ENCODE measurements at places on chromosomes 1 and 21. TPM values are rescaled to one million over a fixed set of nuclear protein-coding genes. Genes with fewer than 3 reads are reported as not detected.
A peak's percentile ranks its signal among the peaks of the same experiment; 100 is the strongest.

Gene TSPAN1
- total RNA-seq: 0.34 TPM

DNA sequence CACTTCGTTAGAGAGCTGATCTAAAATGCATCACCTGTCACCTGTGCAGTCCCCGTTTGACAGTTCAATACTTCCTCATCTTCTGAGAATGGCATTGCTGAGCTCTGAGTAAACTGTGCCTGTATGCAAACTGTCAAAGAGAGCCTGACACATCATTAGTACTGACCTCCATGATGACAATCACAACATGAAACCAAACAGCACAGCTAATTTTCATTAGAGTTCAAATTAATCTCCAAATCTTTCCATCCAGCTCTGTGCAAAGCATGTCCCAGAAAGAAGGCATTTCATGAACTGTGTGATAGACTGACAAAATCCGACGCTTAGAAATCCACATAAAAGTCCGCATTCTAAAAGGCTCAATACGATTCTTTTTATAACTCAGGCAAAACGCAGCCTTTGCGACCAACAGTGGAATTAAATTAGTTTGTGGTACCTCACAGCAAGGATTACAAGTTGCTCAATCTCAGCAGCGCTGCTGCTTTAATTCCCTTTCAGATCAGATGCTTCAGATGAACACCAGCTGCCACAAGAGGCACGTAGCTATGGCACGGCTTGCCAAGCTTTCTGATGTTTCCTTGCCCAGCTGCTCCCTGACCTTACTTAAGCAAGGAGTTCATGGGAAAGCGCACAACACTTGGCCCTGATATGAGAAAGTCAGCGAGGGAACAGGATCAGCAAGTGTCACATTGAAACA is 765.5 kb upstream of the PRMT6 start:
- H3K4me1 ChIP-seq: no peaks in the 10 kb centered on the region
- DNase-seq: no peak
- no peak overlapping the region for H3K27ac ChIP-seq
- no peak overlapping the region for H3K4me3 ChIP-seq
- no peaks in the 10 kb centered on the region for H3K36me3 ChIP-seq

Gene LRRC71
- not detected for total RNA-seq

DNA sequence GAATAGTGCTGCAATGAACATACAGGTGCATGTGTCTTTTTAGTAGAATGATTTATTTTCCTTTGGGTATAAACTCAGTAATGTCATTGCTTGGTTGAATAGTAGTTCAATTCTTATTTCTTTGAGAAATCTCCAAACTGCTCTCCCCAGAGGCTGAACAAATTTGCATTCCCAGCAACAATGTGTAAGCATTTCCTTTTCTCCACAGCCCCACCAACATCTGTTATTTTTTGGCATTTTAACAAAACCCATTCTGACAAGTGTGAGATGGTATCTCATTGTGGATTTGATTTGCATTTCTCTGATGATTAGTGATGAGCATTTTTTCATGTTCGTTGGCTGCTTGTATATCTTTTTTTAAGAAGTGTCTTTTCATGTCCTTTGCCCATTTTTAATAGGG is 21.9 kb upstream of the EEIG2 start:
- H3K27me3 ChIP-seq: no peaks in the 10 kb centered on the region
- no peaks in the 10 kb centered on the region for H3K36me3 ChIP-seq
- no peak for DNase-seq

GRCh38 chr21:15754640-15755039 is 24.9 kb downstream of the USP25 start:
- peaks cover 20% of the 10 kb centered on the region for H3K4me1 ChIP-seq
- H3K4me3 ChIP-seq: no peak overlapping the region
- no peak for DNase-seq
- no peak overlapping the region for H3K27ac ChIP-seq
- H3K36me3 ChIP-seq: no peaks in the 10 kb centered on the region

- H3K4me1 ChIP-seq: no peaks in the 10 kb centered on the region
- no peaks in the 10 kb centered on the region for H3K36me3 ChIP-seq
- H3K27me3 ChIP-seq: no peaks in the 10 kb centered on the region
- no peak overlapping the region for H3K27ac ChIP-seq
- DNase-seq: no peak
Observed at GRCh38 chr21:24897883-24898282, 709.4 kb downstream of the MRPL39 start.

Gene NFIA
- total RNA-seq: 1.4 TPM

GRCh38 chr21:19350286-19350685 is 946.7 kb upstream of the TMPRSS15 start:
- H3K36me3 ChIP-seq: no peaks in the 10 kb centered on the region
- no peaks in the 10 kb centered on the region for H3K27me3 ChIP-seq
- H3K4me3 ChIP-seq: no peak overlapping the region
- H3K27ac ChIP-seq: no peak overlapping the region
- no peak for DNase-seq

Gene SERTAD4
- total RNA-seq: 3.6 TPM

DNA sequence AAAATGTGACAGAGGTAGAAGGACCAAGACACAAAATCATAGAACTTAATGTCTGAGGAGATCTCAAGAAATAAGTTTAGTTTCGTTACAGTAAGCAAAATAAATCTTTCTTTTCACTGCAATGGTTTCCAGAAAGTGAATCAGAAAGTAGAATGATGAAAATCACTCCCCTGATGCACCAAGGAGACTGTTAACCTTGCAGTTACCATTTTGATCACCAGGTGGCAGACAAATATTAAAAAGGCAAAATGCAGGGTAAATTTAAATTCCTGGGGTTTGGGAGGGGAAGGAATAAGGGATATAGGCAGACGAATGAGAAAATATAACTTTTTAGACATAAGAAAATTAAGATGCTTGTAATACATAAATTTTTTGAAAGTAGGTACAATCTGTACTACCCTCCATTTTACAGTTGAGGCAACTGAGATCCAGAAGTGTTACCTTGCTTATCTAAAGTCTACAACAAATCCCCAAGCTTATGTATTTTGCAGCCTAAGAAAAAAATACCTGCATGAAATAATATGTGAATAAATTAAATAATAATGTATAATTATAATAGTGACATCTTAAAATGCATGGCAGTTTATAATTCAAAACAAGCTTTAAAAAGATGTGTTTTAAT is 253.2 kb downstream of the CRB1 start:
- DNase-seq: no peak
- no peak overlapping the region for H3K4me3 ChIP-seq
- no peaks in the 10 kb centered on the region for H3K4me1 ChIP-seq
- no peaks in the 10 kb centered on the region for H3K36me3 ChIP-seq
- H3K27ac ChIP-seq: no peak overlapping the region
- no peaks in the 10 kb centered on the region for H3K27me3 ChIP-seq

DNA sequence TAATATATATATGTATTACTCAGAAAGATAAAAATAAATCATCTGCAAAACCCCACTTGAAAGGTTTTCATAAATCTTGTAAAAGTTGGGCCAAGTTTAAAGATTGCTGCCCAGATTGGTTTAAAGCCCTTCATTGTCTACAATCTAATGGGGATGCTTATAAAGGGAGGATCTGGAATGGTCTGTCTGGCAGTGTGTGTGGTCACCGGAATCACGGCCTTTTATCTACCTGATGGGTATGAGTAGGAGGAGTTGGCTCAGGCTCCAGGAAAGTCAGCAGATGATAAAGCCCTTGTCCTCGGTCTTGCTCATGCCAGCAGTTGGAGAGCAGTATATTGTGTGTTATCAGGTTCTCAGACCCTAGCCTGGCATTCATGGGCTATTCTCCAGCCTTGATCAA is 197.7 kb downstream of the ROR1 start:
- no peaks in the 10 kb centered on the region for H3K36me3 ChIP-seq
- H3K4me1 ChIP-seq: 0 out of 2 replicates have a peak, but pooled peaks cover 3% of the 10 kb centered on the region
- H3K27me3 ChIP-seq: no peaks in the 10 kb centered on the region
- H3K27ac ChIP-seq: no peak overlapping the region
- no peak overlapping the region for H3K4me3 ChIP-seq

Gene LCE6A
- total RNA-seq: not detected

DNA sequence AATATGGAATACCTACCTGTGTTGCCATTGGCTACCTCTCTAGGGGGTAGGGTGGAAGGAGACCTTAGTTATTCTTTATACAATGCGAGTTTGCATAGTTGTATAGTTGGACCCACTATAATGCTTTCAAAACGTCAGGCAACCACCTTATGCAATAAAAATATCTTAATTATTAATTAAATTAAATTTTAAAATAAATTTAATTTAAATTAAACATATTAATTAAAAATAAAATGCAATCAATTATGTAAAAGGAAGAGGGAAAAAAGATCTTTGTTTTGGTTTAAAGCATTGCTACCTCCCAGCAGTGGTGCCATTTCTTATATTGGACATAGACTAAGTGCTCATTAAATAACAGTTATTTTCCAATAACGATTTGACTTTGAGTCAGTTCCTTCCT is 22.3 kb downstream of the GPA33 start:
- DNase-seq: no peak
- no peaks in the 10 kb centered on the region for H3K36me3 ChIP-seq
- no peaks in the 10 kb centered on the region for H3K4me1 ChIP-seq
- no peaks in the 10 kb centered on the region for H3K27me3 ChIP-seq

Gene TGFB2
- total RNA-seq: 12.7 TPM

- H3K36me3 ChIP-seq: peaks cover 4% of the 10 kb centered on the region
- DNase-seq: peak; percentile 84
- H3K27ac ChIP-seq: peak overlapping the region; percentile 98
Observed at GRCh38 chr1:159924025-159924790, 1.1 kb downstream of the TAGLN2 start.

Gene SLC2A5
- 0.70 TPM for total RNA-seq

- H3K27me3 ChIP-seq: no peaks in the 10 kb centered on the region
- H3K36me3 ChIP-seq: no peaks in the 10 kb centered on the region
- no peak overlapping the region for H3K27ac ChIP-seq
- no peak overlapping the region for H3K4me3 ChIP-seq
- H3K4me1 ChIP-seq: no peaks in the 10 kb centered on the region
- no peak for DNase-seq
Observed at GRCh38 chr1:40382601-40383000, 9.1 kb downstream of the SMAP2 start.

DNA sequence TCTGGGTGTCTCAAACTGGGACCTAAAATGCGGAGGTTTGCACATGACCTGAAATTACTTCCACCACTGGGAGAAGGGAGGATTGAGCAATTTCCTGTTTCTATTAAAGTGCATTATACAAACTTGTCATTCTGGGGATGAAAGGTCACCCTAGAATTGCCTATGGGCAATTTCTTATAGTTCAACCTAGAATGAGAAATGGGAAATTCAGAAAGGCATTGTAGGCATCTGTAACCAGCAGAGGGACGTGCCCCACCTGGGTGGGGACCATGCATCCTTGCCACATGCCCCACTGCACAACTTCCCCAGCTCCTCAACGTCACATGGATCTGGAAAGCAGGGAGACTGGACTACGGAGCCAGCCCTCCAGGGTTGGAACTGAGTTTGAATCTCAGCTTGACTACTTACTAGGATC is 47.0 kb downstream of the MRPL39 start:
- H3K27ac ChIP-seq: no peak overlapping the region
- H3K27me3 ChIP-seq: no peaks in the 10 kb centered on the region
- H3K4me3 ChIP-seq: no peak overlapping the region
- H3K36me3 ChIP-seq: no peaks in the 10 kb centered on the region
- DNase-seq: no peak

- H3K27me3 ChIP-seq: no peaks in the 10 kb centered on the region
- H3K36me3 ChIP-seq: no peaks in the 10 kb centered on the region
- no peak for DNase-seq
- H3K4me1 ChIP-seq: no peaks in the 10 kb centered on the region
Observed at GRCh38 chr1:221663321-221663720, 78.6 kb downstream of the DUSP10 start.

DNA sequence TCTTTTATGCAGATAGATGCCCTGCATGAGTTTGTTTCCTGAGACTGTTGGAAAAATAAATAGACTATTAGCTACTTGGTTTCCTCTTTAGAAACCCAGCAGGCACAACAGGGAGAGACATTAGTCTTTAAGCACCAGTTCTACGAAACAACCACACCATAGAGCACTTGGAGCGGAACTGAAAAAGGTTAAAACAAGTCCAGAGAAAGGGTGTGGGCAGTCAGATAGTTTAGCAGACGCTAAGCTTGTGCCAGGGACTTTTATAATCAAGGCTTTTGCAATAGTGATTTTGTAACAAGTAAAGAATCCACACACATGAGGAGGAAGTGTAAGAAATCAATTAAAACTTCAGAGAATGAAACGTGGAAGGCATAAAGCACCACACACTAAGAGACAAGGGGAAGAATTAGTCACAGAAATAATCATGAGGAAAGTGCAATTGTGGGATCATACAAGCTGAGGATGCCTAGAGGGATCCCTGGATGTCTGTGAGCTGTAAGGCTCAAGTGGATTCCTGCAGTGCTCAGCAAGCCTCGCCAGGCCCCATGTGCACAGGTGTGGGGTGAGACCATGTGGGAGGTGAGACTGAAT is 37.8 kb upstream of the TLR5 start:
- H3K4me1 ChIP-seq: no peaks in the 10 kb centered on the region
- no peaks in the 10 kb centered on the region for H3K36me3 ChIP-seq
- no peaks in the 10 kb centered on the region for H3K27me3 ChIP-seq
- no peak overlapping the region for H3K4me3 ChIP-seq
- no peak overlapping the region for H3K27ac ChIP-seq

DNA sequence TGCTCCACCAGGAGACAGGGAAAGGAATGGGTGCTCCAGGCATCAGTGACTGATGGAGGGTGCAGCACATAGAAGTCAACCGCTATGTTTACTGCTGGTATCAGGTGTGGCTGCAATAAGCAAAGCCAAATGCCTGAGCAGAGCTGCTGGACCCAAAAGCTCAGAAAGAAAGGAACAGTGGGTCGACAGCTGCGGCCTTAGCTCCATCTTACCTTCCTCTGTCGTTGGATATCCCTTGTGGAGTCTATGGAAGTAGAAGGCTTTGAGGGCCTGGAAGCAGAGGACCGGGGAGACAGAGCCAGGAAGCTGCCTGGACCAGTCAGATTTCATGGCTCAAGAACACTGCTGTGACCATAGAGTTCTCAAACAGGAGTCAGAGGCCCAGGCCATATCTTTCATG is 45.3 kb downstream of the RIMS3 start:
- no peaks in the 10 kb centered on the region for H3K27me3 ChIP-seq
- no peak for DNase-seq
- H3K4me1 ChIP-seq: no peaks in the 10 kb centered on the region
- no peak overlapping the region for H3K4me3 ChIP-seq
- H3K27ac ChIP-seq: no peak overlapping the region
- no peaks in the 10 kb centered on the region for H3K36me3 ChIP-seq

- no peak overlapping the region for H3K4me3 ChIP-seq
- no peaks in the 10 kb centered on the region for H3K27me3 ChIP-seq
- DNase-seq: no peak
- no peaks in the 10 kb centered on the region for H3K4me1 ChIP-seq
- H3K27ac ChIP-seq: no peak overlapping the region
Observed at GRCh38 chr1:14403961-14404645, 194.4 kb upstream of the KAZN start.

GRCh38 chr1:51543858-51544257 is 24.8 kb upstream of the EPS15 start:
- H3K4me1 ChIP-seq: 0 out of 2 replicates have a peak, but pooled peaks cover 7% of the 10 kb centered on the region
- H3K4me3 ChIP-seq: no peak overlapping the region
- no peaks in the 10 kb centered on the region for H3K36me3 ChIP-seq
- no peaks in the 10 kb centered on the region for H3K27me3 ChIP-seq
- DNase-seq: no peak

- no peak overlapping the region for H3K27ac ChIP-seq
- no peaks in the 10 kb centered on the region for H3K36me3 ChIP-seq
- DNase-seq: no peak
- H3K4me1 ChIP-seq: no peaks in the 10 kb centered on the region
- H3K4me3 ChIP-seq: no peak overlapping the region
Observed at GRCh38 chr1:111487133-111487532, 13.3 kb downstream of the C1orf162 start.

- no peaks in the 10 kb centered on the region for H3K4me1 ChIP-seq
- no peak for DNase-seq
- H3K27ac ChIP-seq: no peak overlapping the region
- H3K27me3 ChIP-seq: no peaks in the 10 kb centered on the region
Observed at GRCh38 chr21:38894899-38895298, 89.2 kb downstream of the ETS2 start.

Measured in Caco-2 (cell line).